Uterus (tissue), 4 donors: ENCODE measurements at places on chromosomes 13 and 19.

GRCh38 chr13:25633093-25633492 lies 261.3 kb downstream of the ATP8A2 start:
- no peak for DNase-seq

GRCh38 chr19:15201374-15202023 lies 704 bp upstream of the NOTCH3 start:
- DNase-seq: no peak

- DNase-seq: peak; percentile 50
Measured at GRCh38 chr19:51726049-51726448, 2.3 kb upstream of the HAS1 start.

DNA sequence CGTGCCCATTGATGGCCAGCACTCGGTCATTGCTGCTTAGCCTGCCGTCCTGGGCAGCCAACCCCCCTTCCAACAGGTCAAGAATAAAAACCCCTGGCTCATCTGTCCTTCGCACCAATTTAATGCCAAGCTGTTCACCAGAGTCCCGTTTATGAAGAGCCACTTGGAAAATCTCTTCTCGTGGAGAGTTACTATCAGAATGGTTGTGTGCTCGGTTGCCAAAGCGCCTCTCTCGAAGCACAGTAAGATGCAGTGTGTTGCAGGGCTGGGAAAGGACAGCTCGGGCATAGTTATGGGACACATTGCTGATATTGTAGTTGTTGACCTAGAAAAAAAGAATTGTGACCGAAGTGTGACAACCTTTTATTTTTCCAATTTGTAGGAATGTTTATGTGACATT lies 57.9 kb downstream of the LNX2 start:
- no peak for DNase-seq

GRCh38 chr13:50712456-50712855 lies 131.0 kb downstream of the DLEU7 start:
- DNase-seq: no peak

GRCh38 chr19:47755762-47756626 lies 10.6 kb downstream of the NOP53 start:
- no peak for DNase-seq

GRCh38 chr13:24257497-24257896 lies 51.9 kb upstream of the C1QTNF9 start:
- DNase-seq: no peak

DNA sequence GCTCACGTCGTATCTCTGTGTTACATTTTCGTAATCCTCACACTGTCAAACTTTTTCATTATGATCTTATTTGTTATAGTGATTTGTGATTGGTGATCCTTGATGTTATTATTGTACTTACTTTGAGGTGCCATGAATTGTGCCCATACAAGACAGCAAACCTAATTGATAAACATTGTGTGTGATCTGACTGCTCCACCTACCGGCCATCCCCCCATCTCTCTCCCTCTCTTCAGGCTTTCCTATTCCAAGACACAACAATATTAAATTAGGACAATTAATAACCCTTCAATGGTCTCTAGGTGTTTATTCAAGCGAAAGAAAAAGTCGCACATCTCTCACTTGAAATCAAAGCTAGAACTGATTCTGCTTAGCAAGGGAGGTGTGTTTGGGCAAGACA lies 349.3 kb downstream of the RBM26 start:
- no peak for DNase-seq

- DNase-seq: no peak
Measured at GRCh38 chr19:38812841-38813320, at the start of gene LGALS4. Gene LGALS4, minus strand, starts transcription at chr19:38812945. Its CDS starts 59 bp downstream, at chr19:38812886.

DNA sequence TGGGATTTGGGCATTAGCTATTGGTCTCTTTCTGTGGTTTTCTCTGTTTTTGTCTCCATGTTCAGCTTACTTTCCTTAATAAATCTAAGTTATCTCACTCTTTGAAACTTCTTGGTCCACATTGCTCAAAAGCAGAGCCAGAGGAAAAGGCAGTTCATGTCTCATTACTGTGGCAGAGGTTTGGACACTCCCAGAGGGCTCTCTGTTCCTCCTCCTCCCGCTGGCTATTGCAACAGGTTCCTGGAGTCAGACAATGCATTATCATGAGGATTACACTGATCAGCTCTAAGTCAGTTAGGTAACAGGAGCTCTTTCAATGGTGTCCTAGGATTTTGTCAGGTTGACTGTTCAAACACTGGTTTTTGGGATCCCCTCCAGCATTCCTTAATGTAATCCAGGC lies 298.8 kb downstream of the NDFIP2 start:
- peak; percentile 23 for DNase-seq
